ENCODE measurements at places on chromosomes 6 and 20.

GRCh38 chr20:57372157-57372556 is 19.0 kb upstream of the RBM38 start:
- DNase-seq: no peak

- no peak for DNase-seq
These were observed 134.8 kb upstream of the INSM1 start for GRCh38 chr20:20233041-20233514.

GRCh38 chr20:41308290-41308711 is 9.2 kb downstream of the ZHX3 start:
- no peak for DNase-seq

DNA sequence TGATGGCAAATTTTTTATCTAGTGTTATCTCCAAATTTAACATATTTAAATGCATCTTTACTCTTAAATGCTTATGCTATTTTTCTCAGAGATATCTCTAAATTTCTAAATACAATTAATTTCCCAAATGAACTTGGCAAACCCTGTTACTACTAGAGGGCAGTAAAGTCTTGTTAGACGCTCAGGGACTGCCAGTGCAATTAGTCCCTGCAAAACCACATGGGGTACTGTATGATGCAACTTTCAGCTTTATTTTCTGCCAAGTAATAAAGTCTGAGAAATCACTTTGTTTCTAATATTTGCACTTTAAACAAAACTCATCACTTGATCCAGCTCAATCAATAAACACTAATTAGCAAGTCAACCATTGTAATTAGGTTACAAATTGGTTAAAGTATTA is 76.0 kb upstream of the ADGRB3 start:
- no peak for DNase-seq

GRCh38 chr20:6887966-6888365 is 120.5 kb downstream of the BMP2 start:
- DNase-seq: no peak

Data from Calu3 (cell line).